ENCODE measurements at places on chromosomes 12 and 14. TPM values are rescaled to one million over a fixed set of nuclear protein-coding genes. Genes with fewer than 3 reads are reported as not detected.

Gene TFCP2
- total RNA-seq, result 8.2 TPM

DNA sequence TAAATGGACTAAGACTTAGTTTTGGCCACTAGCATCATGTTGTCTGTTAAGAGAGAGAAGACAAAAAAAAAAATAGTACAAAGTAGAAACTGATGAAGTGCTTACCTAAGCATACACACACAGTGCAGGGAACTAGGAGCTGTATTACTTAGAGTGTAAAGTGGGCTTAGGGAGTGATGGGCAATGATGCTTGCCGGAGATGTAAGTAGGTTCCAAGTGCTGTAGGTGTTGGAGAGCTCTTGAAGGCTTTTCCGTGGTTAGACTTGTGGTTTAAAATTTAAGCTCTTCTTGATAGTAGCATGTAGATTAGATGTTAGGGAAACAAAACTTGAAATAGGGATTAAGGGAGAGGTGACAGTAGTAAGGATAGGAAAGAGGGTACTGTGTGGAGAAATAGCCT, 34.7 kb downstream of the MIA2 start:
- peak overlapping the region; percentile 59 for H3K4me3 ChIP-seq
- H3K27me3 ChIP-seq, result no peaks in the 10 kb centered on the region
- no peaks in the 10 kb centered on the region for H3K36me3 ChIP-seq

- no peak overlapping the region for H3K4me3 ChIP-seq
- H3K36me3 ChIP-seq, result no peaks in the 10 kb centered on the region
- no peaks in the 10 kb centered on the region for H3K27me3 ChIP-seq
- H3K4me1 ChIP-seq, result no peaks in the 10 kb centered on the region
These were observed 74.8 kb upstream of the FRMD6 start for GRCh38 chr14:51576879-51577278.

DNA sequence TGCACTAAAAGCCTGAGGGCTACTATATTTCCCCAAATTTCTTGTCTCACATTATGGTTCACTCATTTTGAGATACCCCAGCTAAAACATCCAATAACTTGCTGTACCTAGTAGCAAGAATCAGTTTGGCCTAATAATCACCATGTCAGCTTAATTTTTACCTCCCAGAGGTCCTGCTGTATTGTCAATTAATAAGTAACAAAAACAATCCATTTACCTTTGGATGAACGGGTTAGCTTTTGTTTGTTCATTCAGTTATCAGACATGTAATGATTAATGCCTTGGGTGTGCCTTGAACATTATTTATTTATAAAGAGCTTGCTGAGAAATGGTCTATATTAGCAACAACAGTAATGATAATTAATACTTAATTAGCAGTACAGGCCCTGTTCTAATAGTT, 57.0 kb downstream of the MON2 start:
- no peaks in the 10 kb centered on the region for H3K27me3 ChIP-seq
- no peak overlapping the region for H3K4me3 ChIP-seq
- H3K36me3 ChIP-seq, result peaks cover 6% of the 10 kb centered on the region
- no peak for DNase-seq
- H3K4me1 ChIP-seq, result peaks cover 5% of the 10 kb centered on the region

DNA sequence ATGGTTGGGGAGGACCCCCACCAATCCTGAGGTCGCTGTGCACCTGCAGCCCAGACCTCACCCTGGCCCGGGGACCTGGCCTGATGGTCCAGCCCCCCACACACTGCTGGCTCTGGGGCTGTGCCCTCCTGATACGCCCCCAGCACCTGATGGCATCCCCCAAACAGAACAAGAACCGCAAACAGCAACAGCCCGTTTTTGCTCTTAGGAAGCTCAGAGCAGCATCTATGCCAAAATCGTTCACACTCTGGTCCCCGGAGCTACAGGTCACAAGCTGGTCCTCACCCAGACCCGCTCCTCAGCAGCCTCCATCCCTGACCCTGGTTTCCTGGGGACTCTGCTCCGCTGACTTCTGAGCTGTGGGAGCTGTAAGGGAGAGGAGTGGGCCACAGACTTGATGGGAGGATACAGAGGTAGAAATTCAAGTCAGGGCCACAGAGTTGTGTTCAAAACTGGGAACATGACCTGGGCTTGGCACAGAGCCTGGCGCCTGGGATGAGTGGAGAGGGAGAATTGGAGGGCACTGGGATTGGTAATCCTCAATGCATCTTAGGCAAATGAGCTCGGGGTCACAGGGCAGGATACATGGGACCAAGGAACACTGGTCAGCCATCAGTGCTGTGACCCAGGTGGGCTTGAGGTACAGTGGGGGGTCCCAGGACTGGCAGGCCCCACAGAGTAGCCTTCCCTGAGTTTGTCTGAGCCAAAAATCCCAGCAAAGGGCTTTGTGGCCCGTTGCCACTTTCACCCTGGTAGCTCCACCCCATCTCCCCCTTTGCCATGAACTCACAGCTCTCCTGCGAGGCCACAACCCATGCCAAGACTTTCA, 170.9 kb upstream of the RTL1 start:
- H3K27ac ChIP-seq, result no peak overlapping the region
- DNase-seq, result no peak
- H3K4me3 ChIP-seq, result no peak overlapping the region
- H3K27me3 ChIP-seq, result peaks cover 5% of the 10 kb centered on the region
- H3K4me1 ChIP-seq, result no peaks in the 10 kb centered on the region

DNA sequence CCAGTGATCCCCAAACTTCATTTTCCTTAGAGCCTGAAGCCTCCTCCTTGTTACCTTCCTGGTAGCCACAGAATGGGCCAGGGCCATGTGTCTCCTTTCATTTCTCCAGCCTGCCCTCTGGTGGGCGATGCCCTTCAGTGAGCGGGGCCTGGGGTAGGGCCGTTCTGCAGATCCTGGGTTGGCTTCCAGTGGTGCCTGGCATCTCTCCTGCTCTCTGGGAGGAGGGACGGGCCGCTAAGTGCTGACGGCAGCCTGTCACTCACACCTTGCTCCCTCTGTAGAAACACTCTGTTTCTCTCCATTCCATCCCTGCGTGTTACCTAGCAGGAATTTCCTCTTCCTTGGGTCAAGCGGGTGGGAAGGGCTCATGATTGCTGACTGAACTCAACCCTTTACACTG, 232.1 kb downstream of the CACNA1C start:
- H3K4me1 ChIP-seq, result peaks cover 74% of the 10 kb centered on the region
- no peaks in the 10 kb centered on the region for H3K36me3 ChIP-seq
- no peak overlapping the region for H3K4me3 ChIP-seq
- peak overlapping the region; percentile 61 for H3K27ac ChIP-seq
- DNase-seq, result peak; percentile 91

Measured in cardiac muscle cell (in vitro differentiated cells and primary cell).